GM10248 (cell line): ENCODE measurements at places on chromosomes 11 and 22.

GRCh38 chr22:39349506-39349966 is 255 bp upstream of the SYNGR1 start:
- DNase-seq = peak; percentile 69

- peak; percentile 32 for DNase-seq
These were observed 3.5 kb upstream of the ACAT1 start for GRCh38 chr11:108117746-108118371.

- no peak for DNase-seq
These were observed 30.7 kb downstream of the ARHGAP1 start for GRCh38 chr11:46669711-46670139.

DNA sequence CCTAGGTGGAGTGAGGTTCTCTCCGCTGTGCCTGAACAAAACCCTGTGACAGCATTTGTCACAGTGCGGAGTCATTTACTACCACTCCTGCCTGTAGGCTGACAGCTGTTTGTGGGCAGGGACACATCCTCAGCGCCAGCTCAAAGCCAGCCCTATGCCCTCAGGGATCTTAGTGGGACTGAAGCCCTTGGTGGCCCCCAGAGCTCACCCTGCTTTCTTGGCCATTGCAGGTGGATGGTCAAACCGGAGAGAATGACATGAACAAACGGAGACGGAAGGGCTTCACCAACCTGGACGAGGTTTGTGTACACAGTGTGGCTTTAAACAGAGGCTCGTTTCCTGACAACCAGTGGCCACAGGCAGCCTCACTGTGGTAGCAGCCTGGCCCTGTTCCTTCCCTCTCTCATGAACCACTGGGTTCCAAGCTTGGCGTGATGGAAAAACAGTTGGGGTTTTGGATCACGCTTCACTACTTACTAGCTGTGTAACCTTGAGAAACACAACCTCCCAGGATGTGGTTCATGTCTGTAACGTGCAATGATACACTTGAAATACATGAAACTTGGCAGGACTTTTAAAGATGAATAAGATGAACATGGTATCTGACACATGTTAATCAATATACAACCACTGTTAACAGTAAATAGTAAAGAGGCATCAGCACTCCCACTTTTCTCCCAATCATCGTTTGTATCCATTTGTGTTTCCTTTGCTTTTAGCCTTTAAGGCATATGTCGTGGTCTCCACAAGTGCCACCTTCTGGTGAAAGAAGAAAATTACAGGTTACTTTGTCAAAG is 125.8 kb downstream of the MICAL2 start:
- DNase-seq = peak; percentile 51

DNA sequence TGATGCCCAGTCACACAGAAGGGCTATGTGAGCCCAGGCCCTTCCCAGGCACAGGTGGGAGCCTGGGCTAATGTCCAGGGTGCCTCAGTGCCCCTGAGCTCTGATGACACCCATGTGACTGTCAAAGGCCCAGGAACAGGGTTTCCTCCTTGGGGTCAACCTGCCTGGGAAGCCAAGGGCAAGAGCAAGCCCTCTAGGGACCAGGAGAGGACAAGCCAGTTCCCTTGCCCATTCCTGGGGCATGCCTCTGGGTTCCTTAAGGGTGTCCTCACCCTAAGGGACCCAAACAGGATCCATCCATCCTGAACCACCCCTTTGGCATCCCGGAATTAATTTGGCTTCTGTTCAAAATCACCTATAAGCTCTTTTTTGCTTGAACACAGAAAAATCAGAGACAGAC is 39.0 kb downstream of the PISD start:
- DNase-seq = no peak

DNA sequence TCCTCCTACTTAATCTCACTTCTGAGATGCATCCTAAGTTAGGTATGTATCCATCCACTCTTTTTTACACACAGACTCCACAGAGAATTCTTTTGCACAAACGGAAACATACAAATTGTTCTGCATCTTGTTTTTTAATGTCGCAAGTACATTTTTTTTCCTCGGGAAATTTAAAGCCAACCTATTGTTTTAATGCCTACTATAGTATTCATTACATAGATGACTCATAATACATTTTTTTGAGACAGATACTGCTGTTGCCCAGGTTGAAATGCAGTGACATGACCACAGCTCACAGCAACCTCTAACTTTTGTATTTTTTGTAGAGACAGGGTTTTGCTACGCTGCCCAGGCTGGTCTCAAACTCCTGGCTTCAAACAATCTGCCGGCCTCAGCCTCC is 90.8 kb upstream of the TMEM45B start:
- DNase-seq = no peak

DNA sequence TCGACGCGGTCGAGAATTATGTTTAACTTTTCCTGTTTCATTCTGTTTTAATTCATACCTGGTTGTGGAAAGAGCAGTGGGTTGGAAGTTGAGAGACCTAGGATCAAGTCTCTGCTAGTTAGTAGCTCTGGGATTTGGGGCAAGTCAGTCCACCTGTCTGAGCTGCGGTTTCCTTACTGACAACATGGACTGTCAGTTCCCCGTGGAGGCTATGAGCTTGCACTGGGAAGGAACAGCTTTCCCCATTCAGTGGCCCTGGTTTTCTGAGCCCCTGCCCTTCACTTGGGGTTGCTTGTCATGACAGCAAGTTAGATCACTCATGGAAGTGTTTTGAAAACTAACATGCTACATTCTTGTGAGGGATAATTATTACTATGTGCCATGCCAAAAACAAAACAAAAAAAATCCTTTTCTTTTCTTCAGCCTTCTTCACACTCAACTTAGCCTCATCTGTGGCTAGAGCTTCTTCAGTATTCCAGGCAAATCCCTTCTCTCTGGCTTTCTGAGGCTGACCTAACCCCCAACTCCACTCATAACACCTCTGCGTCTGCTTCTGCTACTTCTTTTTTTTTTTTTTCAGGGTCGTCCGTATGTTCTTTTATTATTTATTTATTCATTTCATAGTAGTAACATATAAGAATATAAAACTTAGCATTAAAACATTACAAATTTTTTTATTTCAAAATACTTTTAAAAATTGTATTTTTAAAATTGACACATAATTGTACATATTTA is 43.0 kb upstream of the ZBED5 start:
- DNase-seq = no peak

- no peak for DNase-seq
These were observed 31.3 kb downstream of the SLC1A2 start for GRCh38 chr11:35388061-35388460.

GRCh38 chr11:116257092-116257491 is 515.7 kb downstream of the BUD13 start:
- DNase-seq = no peak

DNA sequence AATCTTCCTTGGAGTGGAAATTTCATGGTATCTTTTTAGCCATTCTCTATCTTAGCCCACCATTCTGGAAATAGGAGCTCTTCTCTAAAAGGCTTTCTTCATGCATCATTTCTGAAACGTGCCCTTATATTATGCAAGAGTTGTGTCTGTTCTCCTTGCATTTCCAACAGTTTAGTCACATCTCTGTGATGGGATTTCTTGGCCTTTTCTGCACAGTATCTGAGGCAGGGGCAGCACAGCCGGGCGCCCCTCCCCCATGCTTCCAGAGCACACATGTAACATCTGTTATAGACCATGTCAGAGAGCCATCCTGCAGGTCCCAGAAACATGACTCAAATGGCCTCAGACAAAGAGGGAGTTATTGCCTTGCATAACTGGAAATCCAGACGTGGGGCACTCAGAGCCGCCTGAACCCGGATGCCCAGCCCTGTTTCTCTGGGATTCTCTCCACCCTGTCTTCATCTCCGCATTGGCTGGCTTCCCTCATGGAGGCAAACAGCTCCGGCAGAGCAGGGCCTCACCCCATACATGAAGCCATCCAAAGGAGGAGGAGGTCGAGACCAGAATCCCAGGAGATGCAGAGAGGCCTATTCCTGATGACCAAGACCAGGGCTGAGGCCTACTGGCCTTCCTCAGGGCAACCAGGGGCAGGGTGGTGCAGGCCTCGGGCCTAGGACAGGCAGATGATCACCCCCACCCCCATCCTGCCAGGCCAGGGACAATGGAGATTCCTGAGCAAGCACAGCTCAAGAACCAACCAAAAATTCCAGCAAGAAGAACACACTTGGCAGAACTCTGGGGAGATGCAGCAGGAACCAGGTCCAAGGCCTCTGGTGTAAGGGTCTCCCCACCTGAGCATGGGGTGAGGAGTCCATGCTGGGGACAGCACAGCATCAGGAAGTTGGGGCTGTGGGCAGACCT is 61.3 kb downstream of the IGLL5 start:
- peak; percentile 2 for DNase-seq

DNA sequence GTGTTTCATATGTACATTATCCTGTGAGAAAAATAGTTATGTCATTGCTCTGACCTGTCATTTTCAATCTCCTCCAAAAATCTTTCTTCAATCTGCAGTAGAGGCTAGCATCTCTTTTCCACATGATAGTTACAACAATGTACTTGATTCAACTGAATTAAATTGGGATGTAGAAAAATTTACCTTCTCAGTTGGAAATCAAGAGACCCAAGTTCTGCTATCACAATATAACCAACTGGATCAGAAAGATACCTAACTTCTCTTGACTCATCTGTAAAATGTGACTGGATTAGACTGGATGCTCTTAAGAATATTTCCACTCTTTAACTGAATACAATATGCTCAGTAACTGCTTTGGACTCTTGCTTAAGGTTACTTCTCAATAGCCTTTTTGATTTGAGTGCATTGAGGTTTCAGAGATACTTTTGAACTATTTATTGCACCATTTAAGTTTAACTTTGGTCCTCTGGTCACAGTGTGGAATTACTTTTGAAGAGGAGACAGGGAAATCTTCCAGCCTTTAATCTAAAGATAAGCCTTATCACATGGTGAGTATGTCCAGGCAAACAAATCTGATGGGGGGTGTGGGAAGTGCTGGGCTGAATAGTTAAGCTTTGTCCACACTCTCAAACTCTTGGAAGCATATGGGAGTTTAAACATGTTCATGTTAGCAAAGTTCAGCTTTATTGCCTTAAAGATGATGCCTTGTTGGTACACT is 82.3 kb downstream of the YAP1 start:
- no peak for DNase-seq

GRCh38 chr11:120248551-120249278 is 8.8 kb downstream of the POU2F3 start:
- no peak for DNase-seq

- no peak for DNase-seq
These were observed 46.9 kb upstream of the TP53I11 start for GRCh38 chr11:44997566-44997965.
